ENCODE measurements at places on chromosomes 5 and 9. TPM values are rescaled to one million over a fixed set of nuclear protein-coding genes. Genes with fewer than 3 reads are reported as not detected.

Gene MEIKIN
- polyA plus RNA-seq: 0.18 TPM

Gene PAEP
- not detected for polyA plus RNA-seq

Gene RASEF
- 8.0 TPM for polyA plus RNA-seq

Gene SPINK5
- polyA plus RNA-seq: 0.28 TPM

Gene SEMA5A
- 40.9 TPM for polyA plus RNA-seq

Gene SUSD1
- 31.7 TPM for polyA plus RNA-seq

Gene PKD2L2
- polyA plus RNA-seq: 0.44 TPM

Gene ENTR1
- polyA plus RNA-seq: 37.6 TPM

Gene CDC20B
- 0.69 TPM for polyA plus RNA-seq

Gene EEIG1
- polyA plus RNA-seq: 23.3 TPM

Gene PLEKHG4B
- 9.5 TPM for polyA plus RNA-seq

Gene GRAMD2B
- 21.3 TPM for polyA plus RNA-seq

Gene ANKRD34B
- 0.18 TPM for polyA plus RNA-seq

Gene PTGR1
- 309 TPM for polyA plus RNA-seq

Gene ACTL7A
- polyA plus RNA-seq: not detected

Gene PCDHGB2
- 3.2 TPM for polyA plus RNA-seq

Gene SPATA31E1
- polyA plus RNA-seq: not detected

Gene C8G
- 0.28 TPM for polyA plus RNA-seq

Gene TMEM267
- 20.2 TPM for polyA plus RNA-seq

Gene PRR16
- polyA plus RNA-seq: 2.9 TPM

Gene IFNK
- not detected for polyA plus RNA-seq

Gene CCDC192
- 0.95 TPM for polyA plus RNA-seq

Gene SHROOM1
- 11.6 TPM for polyA plus RNA-seq

Gene RETREG1
- 41.7 TPM for polyA plus RNA-seq

Gene FBP2
- 0.10 TPM for polyA plus RNA-seq

Gene CDH9
- 8.1 TPM for polyA plus RNA-seq

Gene TAS2R1
- polyA plus RNA-seq: not detected

Gene ADAMTSL2
- 1.3 TPM for polyA plus RNA-seq

Gene EQTN
- 0.19 TPM for polyA plus RNA-seq

Gene NMRK1
- 13.6 TPM for polyA plus RNA-seq

Gene RANBP3L
- polyA plus RNA-seq: 8.3 TPM

Gene TTC16
- 0.26 TPM for polyA plus RNA-seq

Gene ARL14EPL
- not detected for polyA plus RNA-seq

Gene NME5
- polyA plus RNA-seq: 22.7 TPM

Gene F2RL2
- polyA plus RNA-seq: 0.48 TPM

Gene GRXCR2
- not detected for polyA plus RNA-seq

Gene DEPDC1B
- 26.0 TPM for polyA plus RNA-seq

Gene LCN15
- 0.04 TPM for polyA plus RNA-seq

Gene HAPLN1
- polyA plus RNA-seq: 5.7 TPM

Gene SLC4A9
- polyA plus RNA-seq: 28.6 TPM

Gene ADAMTSL1
- 16.1 TPM for polyA plus RNA-seq

Gene SMIM33
- polyA plus RNA-seq: not detected

Gene C5orf58
- 0.15 TPM for polyA plus RNA-seq

Gene CTNND2
- polyA plus RNA-seq: 2.1 TPM

Gene PCDHGB5
- polyA plus RNA-seq: 7.8 TPM

Gene RABEPK
- polyA plus RNA-seq: 22.4 TPM

Gene SPATA31C1
- polyA plus RNA-seq: 0.40 TPM

Gene TMEM232
- 7.8 TPM for polyA plus RNA-seq

Gene TLX3
- not detected for polyA plus RNA-seq

Gene ICE1
- 41.4 TPM for polyA plus RNA-seq

Gene GRM6
- polyA plus RNA-seq: 0.52 TPM

Gene PCDHB2
- 3.8 TPM for polyA plus RNA-seq

Gene INSL4
- not detected for polyA plus RNA-seq

Gene GPR21
- not detected for polyA plus RNA-seq

Gene NMUR2
- 0.13 TPM for polyA plus RNA-seq

Gene PCDHGC5
- polyA plus RNA-seq: 0.27 TPM

Gene NOXA1
- 3.9 TPM for polyA plus RNA-seq

Data from right renal cortex interstitium (tissue), 3 donors.